ENCODE measurements at places on chromosomes 4 and X.

DNA sequence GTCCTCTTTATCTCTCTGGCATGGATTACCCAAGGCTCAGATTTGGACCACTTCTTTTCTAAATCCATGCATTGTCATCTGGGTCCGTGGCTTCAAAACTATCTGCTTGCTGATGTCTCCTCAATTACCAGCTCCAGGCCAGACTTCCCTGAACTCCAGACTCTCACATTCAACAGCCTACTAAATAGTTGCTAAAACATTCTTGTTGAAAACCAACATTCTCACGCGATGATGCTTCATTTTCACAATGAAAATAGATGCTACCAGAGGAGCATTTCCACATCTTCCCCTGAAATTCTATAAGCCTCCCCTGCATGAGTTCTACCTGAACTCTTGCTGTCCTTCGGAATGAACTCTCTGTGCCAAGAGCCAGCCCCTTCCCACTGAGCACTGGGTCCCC is 5.2 kb upstream of the TLR6 start:
- no peak for DNase-seq

GRCh38 chr4:127309369-127310102 is 323.2 kb upstream of the INTU start:
- no peak for DNase-seq

- no peak for DNase-seq
These were observed 42.5 kb upstream of the KLHL8 start for GRCh38 chr4:87262886-87263285.

- DNase-seq = no peak
These were observed 39.1 kb downstream of the TMEM164 start for GRCh38 chrX:110041980-110042379.

DNA sequence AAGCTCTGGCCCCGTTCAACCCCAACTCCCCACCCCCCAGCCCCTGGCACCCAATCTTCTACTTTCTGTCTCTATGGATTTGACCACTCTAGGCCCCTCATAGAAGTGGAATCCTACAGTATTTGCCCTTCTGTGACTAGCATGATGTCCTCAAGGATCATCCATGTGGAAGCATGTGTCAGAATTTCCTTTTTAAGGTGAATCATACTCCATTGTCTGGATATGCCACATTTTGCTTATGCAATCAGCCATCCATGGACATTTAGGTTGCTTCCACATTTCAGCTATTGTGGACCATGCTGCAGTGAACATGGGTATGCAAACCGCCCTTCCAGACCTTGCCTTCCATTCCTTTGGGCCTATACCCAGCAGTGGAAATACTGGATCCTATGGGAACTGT is 15.5 kb downstream of the CCNQ start:
- DNase-seq = no peak

Data from T-helper 1 cell (primary cell).